ENCODE measurements at places on chromosomes 5 and 9.

GRCh38 chr5:87266914-87267573, 639 bp upstream of the RASA1 start:
- no peak for DNase-seq

- DNase-seq = no peak
Measured at GRCh38 chr5:159061834-159062474, 37.8 kb downstream of the EBF1 start.

DNA sequence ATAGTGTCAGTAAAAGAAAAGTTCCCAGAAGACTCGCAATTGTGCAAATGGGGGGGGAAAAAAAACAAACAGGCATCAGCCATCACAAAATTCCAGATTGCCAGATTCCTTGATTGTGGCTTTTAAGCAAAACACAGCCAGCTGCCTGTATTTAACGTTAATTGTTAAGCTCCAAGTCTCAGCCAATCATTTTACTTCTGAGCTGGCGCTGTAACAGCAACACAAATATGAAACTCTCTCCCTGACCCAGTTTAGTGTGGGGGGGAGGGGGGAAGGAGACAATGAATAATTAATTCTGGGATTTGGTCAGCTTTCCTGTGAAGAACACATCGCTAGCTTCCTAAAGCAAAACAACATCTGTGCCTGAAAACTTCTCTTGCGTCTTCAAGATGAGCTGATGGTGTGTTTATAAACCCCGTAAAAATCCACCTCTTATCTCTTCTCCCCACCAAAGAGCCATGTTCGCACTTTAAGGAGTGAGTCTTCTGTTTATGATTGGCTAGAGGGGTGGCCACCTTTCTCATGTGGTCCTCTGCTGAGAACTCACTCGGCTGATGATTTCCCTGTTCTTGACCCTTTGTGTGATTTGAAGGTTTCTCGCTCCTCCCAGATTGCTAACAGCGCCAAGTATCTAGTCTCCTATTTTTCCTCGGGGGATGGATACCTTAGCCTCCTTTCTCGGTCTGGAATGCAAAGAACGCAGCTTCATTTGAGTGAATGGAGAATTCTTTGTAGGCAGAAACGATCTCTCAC, 160.2 kb upstream of the DAPK1 start:
- no peak for DNase-seq

DNA sequence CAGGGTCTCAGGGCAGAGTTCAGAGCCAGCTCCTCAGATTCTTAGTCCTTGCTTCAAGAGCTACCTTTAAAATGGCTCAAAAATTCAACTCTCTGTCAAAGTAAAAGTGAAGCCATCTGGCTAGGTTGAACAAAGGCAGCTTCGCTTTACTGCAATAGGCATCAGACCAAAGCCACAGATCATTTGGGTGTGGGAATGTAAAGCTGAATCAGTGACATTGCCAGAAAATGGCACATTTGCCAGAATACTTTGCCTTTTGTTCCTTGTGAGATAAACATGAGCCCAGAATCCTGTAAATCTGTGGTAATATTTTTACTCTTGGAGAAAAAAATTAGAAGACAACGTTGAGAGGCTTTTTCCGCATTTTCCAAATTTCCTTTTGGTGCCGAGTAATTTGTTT, 210.5 kb downstream of the PALM2AKAP2 start:
- no peak for DNase-seq

DNA sequence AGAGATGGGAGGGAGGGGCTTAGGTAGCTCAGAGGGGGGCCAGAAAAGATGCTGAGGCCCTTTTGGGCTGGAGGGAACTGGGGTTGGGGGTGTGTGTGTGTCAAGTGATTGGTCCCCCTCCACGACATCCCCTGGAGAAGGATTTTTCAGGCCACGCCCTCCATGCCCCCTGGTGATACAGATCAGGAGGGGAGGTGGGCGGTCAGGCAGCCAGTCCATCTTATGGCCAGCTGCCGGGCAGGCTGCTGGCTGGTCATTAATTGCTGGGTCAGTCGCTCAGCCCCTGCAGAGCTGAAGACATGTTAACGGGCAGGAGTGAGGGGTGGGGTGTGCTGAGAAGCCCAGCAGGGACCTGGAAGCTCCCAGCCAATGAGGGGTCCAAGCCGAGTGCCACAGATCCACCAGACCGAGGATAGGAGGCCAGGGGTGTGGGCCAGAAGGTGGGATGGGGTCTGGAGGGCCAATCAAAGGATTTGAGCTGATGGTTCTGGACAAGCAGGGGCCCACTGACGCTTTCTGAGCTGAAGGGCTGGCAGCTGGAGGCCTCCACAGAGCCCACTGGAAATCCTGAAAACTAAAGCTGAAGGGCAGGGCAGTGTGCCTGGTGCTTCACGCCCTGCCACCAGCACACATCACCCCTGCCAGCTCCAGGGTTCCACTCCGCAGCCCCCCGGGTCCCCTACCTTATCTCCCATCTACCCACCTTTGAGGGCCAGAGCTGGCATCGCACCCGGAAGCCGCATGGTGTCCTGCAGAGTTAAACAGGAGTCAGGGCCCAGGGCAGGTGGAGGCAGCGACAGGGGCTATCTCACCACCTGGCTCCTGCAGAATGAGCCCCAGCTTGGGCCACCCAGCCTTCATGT, 19.1 kb downstream of the PDGFRB start:
- DNase-seq = no peak

DNA sequence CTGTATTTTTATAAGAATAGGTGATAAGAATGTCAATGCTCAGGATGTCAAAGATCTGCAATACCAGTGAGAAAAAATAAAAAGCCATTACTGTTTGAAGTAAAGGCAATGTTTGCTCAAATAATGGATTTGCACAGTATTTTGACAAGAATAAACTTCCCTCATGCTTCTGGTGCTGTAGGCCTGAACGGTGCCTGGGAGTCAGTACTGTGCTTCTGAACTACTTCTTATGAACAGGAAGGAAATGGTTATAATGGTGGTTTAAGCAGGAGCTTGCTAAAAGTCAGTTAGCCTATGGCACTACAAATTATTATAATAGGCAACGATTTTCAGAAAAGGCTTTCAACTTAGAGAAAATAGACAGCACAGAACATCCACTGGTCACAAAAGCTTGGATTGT, 548.3 kb upstream of the CDH18 start:
- DNase-seq = peak; percentile 36

DNA sequence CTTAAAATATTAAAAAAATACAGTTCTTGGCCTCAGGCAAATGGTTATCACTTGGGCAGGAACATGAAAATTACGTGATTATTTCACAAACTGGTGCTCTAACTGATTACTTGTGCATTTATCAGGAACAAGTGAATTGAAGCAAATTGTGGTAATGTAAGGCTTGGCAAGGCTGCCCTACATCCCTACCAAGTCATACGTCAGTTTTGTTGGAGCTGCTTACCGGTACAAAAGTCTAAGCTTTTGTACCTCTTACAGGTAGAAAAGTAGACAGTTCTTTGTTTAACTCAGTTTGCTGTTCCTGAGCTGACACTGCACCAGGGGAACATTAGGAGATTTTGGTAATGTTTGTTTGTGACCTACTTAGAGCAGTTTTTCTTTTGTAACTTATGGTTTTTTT, 2.2 kb downstream of the G3BP1 start:
- DNase-seq = peak; percentile 43

- DNase-seq = no peak
Measured at GRCh38 chr5:68845131-68845530, 248.7 kb upstream of the SLC30A5 start.

GRCh38 chr5:143874312-143874711, 62.4 kb downstream of the HMHB1 start:
- no peak for DNase-seq

DNA sequence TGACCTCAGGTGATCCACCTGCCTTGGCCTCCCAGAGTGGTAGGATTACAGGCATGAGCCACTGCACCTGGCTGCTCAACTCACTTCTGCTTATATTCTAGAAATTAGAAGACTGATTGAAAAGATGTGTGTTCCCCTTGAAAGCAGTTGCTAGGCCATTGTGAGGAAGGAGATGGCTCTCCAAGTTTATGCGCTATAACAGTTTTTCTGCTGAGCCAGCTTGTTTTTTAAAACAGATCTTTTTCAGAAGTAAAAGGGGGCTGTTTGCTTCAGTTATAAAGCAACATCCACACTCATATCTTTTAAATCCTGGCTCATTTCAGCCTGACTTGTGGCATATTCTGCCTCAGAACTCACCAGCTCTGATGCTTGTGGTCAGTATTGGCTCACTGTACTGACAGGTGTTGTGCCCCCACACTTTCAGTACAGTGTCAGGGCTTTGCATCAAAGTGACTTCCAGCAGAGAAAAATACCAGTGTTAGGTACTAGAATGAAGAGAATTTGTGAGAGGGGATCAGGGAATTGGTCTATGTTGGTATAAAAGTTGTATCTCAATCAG, 49.4 kb downstream of the NUP214 start:
- DNase-seq = no peak

DNA sequence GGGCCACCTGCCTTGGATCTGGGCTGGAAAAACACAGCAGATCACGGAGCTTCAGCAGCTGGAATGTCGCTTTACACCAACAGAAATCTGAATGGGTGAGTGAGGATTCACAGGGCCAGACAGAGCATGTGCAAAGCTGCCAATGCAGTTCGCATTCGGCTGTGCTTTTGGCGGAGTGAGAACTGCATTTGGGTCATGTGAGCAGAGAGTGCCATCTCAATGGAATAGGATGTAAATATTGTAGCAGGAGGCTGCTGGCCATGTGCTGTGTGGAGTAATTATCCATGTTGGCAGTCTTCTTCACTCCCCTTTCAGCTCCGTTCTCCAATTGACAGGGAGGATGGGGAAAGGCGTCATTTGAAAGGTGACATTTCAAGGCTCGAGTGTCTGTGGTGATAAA, at the start of gene ANKRD55:
Gene ANKRD55 (minus strand): TSS at position 101 of the 400 bp plus-strand sequence. CDS start 417 bp downstream, outside the sequence.
- DNase-seq = no peak

DNA sequence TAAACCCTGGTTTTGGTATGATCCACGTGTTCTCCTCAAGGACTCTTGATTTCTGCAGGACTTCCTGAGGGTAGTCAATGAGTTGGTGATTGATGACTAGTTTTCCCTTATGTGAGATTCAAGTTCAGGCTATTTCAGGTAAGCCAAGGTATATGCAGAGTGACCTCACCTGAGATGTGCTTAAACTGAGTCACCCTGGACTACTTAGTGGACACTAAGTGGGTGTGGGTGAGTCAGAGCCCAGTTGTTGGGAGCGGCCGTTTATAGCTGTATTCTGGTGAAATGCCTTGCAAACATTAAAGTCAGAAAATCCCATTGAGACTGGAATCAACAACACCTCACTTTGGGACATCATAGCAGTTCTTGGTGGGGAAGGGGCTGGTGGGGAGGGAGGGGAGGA, 62.9 kb downstream of the SLC28A3 start:
- DNase-seq = no peak

GRCh38 chr9:35756275-35757225, 2.5 kb upstream of the MSMP start:
- DNase-seq = peak; percentile 84

- peak; percentile 32 for DNase-seq
Measured at GRCh38 chr5:79774171-79774854, 84.7 kb downstream of the CMYA5 start.

- DNase-seq = no peak
Measured at GRCh38 chr5:2176581-2176980, 293.9 kb upstream of the IRX4 start.

DNA sequence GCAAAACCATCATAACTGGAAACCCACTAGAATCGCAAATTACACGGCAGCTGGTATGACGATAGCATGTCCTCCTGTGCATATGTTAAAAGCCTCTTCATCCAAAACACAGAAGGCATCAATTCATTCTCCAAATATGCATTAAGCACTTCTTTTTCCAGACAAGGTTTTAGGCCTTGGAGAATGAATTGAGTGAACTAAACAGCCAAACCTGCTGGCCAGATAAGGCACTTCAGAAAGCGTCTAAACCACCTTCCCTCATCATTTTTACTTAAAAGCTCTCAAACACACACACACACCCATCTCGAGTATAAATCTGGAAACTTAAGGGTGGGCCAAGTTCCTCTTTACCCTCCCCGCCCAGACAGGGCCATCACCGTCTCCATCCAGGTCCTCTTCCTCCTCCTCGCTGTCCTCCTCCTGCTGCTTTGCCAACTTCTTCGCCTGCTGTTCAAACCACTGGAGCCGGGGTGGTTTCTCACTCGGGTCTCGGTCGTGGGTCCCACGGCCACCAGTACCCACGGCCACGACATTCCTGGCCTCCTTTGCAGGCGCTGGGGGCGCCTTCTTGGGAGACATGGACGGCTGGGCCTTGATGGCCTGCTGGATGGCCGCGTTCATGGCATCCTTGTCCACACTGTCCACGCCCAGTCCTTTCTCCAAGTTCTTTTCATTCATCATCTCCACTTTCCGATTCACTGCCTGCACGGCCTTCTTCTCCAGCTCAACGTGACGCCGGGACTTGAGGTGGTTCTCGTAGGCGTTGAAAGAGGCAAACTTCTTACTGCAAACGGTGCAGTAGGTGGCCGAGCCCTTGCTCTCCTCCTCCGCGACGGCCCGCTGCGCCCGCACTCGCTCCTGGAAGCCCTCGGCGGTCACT, 696 bp downstream of the ZNF622 start:
- DNase-seq = peak; percentile 41

DNA sequence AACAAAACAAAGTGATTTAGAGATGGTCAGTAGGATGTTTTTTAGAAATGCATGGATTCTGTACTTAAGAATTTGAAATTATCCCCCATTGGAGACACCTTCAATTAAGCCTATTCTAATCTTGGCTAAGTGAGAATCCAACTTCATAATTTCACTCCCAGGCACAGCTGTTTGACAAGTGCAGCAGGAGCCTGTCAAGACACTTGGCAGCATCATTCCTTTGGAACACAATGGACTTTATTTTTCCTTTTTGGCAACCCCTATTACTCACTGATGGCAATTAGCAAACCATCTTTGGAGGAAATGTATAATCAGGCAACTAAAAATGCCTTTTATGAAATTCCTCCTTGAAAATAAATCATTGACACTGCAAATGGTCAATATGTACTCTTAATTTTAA, 194.7 kb downstream of the GLIS3 start:
- DNase-seq = no peak

GRCh38 chr5:156929366-156929948, 33.6 kb downstream of the TIMD4 start:
- DNase-seq = no peak

- DNase-seq = no peak
Measured at GRCh38 chr9:127293767-127294166, 29.2 kb downstream of the GARNL3 start.

GRCh38 chr5:146034127-146034526, 71.2 kb downstream of the PLAC8L1 start:
- DNase-seq = no peak

GRCh38 chr9:136331556-136332481, 4.5 kb downstream of the GPSM1 start:
- DNase-seq = no peak

DNA sequence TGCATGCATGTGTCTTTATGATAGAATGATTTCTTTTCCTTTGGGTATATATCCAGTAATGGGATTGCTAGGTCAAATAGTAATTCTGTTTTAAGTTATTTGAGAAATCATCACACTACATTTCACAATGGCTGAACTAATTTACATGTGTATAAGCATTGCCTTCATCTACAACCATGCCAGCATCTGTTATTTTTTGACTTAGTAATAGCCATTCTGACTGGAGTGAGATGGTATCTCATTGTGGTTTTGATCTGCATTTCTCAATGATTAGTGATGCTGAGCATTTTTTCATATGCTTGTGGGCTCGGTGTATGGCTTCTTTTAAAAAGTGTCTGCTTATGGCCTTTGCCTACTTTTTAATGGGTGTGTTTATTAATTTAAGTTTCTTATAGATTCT, 102.3 kb upstream of the CCDC112 start:
- no peak for DNase-seq
